ENCODE measurements at places on chromosomes 7 and 10. TPM values are rescaled to one million over a fixed set of nuclear protein-coding genes. Genes with fewer than 3 reads are reported as not detected.

CTAGE15 gene
- total RNA-seq = not detected

LIPM gene
- total RNA-seq = not detected

ZEB1 gene
- 9.2 TPM for total RNA-seq

VAX1 gene
- total RNA-seq = 1.2 TPM

SBDS gene
- total RNA-seq = 105 TPM

EPO gene
- total RNA-seq = not detected

PTPRN2 gene
- total RNA-seq = 0.69 TPM

DLX5 gene
- not detected for total RNA-seq

Data from A549 treated with AZD2906 at 1 μM for 4 hours (cell line).